ENCODE measurements at places on chromosomes 1 and 21.

- DNase-seq: no peak
Measured at GRCh38 chr1:7447736-7448135, 323.4 kb upstream of the VAMP3 start.

DNA sequence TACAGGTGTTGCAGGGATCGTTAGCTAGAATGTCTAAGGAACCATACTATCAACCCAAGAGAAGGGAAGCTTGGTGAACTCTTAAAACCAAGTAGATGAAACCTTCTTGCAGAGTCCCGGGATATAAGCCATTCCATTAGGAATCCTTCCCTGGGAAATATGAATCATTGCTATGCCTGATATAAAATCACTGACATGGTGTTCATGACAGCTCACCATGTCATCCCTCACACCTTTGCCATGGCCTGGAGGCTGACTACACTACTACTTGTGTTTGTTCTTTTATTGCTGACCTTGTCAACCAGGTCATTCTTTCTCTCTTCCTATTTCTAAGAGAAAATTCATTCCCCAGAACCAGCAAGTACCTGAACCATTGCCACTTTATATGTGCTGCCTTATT, 12.1 kb downstream of the ST6GALNAC3 start:
- DNase-seq: no peak

GRCh38 chr1:8137481-8138244, 111.6 kb upstream of the ERRFI1 start:
- peak; percentile 42 for DNase-seq

- no peak for DNase-seq
Measured at GRCh38 chr1:183640193-183640592, 4.6 kb upstream of the ARPC5 start.

DNA sequence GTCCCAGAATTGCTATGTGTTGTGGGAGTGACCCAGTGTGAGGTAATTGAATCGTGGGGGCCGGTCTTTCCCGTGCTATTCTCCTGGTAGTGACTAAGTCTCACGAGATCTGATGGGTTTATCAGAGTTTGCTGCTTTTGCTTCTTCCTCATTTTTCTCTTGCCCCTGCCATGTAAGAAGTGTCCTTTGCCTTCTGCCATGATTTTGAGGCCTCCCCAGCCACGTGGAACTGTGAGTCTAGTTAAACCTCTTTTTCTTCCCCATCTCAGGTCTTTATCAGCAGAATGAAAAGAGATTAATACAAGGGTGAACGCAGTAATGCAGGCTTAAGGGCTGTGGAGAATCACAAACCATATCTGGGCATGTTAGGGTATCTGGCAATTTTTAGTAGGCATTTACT, 624.0 kb downstream of the USP25 start:
- DNase-seq: no peak

DNA sequence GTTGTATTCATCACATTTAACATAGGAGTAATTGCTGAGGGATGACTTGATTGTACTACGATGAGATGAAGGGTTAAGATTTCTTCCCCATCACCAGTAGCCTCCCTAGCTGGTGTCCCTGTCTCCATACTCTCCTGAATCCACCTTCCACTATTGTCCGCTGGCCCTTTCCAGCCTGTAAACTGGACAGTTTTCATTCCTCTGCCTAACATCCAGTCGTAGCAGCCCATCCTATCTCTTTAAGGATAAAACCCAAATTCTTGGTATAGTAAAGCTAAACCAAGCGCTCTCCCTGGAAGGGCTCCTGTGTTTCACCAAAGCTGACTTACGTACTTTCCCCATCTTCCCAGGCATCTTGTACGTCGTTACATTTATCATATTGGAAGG, 670 bp downstream of the COX20 start:
- peak; percentile 25 for DNase-seq

GRCh38 chr1:213138892-213139291, 87.9 kb downstream of the RPS6KC1 start:
- DNase-seq: no peak

GRCh38 chr21:42833859-42834725, 45.2 kb downstream of the WDR4 start:
- no peak for DNase-seq

- DNase-seq: no peak
Measured at GRCh38 chr21:31042080-31042464, 3.8 kb upstream of the KRTAP19-8 start.

DNA sequence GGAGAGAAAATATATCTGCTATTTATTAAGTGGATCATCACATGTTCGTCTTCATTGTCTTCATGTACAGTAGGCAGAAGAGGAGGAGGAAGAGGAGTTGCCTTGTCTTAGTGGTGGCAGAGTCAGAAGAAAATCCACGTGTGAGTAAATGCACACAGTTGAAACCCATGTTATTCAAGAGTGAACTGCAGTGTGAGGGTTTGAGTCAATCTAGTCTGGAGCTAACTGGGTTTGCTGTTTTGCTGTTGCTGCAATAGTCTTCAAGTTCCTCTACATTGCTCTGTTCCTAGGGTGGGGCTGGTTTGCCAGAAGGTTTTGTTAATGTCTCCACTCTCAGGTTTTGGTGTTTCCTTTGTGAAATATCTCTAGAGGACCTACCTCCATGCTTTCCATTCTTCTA, 3.1 kb upstream of the CD1A start:
- DNase-seq: no peak

DNA sequence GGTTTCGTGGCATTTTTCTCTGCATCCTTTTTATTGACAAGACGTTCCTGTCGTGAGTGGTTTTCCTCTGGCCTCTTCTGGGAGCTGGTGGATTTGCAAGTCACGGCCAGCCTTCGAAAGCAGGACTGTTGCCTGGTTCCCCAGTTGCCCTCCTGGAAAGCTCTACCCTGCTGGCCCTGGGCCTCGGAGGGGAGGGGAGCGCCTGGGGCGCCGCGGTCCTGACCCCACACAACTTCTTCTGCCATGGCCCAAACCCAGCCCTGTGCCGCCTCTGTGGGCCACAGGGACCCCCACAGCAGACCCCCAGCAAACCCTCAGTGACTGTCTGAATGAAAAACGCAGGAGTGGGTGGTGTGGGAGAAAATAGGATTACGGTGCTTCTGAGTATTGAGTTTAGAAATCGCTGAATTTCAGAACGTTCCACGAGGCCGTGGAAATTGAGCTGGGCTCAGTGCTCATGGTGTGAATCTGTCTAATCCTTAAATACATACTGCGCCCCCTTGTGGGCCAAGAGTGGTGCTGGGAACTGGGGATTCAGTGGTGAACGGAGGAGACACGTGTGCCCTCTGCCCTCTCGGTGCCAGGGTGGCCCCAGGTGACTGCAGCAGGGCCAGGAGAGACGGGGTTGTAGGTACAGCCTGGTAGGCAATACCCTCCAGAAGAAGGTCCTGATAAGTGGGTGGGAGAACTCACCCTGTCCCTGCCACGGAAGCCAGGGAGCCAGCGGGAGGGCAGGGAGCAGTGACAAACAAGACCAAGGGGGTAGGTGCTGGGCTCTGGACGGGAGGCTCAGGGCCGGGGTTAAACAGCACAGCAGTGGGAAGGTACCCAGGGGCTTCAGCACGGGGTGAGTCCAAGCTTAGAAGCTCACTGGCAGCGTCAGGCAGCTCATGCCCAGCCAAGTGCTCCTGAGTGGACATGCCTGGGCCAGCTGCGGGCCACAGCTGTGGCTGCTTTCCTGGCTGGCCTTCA, 101.2 kb upstream of the COL6A1 start:
- DNase-seq: peak; percentile 83

DNA sequence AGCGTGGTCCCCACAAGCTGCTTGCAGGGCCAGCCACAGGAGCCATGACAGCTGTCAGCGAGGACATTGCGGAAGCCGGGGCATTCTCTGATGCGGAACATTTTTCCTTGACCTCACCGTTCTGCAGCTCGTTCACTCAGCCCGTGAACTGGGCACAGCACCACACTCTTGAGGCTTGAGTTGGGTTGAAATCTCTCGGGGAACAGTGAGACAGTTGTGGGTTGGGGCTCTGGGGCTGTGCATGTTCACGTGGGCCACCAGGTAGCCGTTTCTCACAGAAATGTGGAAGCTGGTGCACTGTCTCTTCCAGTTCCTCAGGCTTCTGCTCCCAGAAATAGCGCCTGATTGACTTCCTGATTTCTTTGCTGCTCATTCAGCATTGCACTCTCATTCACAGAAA, 69.8 kb downstream of the SPSB1 start:
- DNase-seq: no peak

DNA sequence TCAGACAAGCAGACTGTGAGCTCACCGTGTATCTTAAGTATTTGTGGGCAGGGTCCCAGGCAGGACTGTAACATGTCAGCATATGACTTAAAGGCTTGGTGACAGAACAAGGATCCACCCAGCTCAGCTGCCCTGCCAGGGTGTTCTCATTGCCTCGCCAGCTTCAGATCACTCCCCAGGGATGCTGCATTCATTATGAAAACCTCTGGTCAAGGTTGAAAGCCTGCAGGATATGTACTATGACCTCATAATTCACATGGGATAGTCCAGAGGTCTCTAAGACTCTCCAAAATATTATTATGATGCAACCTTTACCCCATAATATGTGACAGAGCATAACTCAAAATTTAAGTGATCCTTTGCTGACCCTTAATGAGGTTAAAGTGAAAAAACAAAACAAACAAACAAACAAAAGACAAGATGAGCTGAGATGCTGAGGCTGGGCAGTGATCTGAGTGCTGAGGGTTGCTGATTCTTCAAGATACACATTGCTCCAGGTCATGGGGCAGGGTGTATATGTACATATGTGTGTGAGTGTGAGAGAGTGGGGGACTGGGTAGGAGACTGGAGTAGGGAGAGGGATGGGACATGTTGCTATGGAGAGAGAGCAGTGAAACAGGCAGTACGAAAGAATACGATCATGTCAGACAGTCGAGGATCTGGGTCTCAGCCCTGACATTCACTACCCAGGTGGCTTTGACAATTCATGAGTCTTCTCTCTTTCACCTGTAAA, 98.8 kb upstream of the DUSP10 start:
- no peak for DNase-seq

DNA sequence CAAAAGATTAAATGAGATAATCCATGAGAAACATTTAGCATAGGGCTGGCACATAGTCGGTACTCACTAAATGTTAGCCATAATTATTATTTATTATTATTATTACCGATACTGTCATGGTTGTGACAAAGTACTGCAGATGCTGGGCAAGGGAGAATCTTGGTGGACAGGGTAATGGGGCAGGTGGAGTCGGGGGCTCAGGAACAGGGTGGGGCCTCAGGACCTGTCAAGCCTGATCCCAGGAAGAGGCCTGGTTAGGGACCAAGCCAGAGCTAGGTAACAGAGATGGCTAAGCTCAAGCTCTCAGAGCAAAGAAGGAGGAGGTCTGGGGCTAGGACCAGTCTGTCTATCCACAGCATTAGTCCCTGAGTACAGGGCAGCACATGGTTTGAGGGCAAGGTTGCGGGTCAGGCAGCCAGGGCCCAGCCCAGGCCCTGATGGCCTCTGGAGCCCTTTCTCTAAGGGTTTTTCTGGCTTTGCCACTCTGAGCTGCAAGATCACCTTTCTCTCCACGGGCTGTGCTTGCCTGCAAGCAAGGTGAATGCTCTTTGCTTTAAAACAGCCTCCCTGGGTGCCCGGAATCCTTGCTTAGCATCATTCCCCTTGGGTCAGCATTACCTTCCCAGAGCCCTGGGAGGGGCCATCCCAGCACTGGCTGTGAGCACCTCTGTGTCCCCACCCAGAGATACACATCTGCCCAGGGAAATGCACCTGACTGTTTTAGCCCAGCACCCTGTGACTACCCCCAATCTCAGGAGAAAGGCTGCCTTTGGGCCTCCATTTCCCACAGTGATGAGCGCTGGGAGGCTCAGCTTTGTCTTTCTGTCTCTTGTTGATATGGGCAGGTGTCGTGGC, 572.0 kb downstream of the PTPRU start:
- DNase-seq: no peak

Data from H54 (cell line).